Right kidney (tissue), 9 donors: ENCODE measurements at places on chromosomes 5 and 9.
A peak's percentile ranks its signal among the peaks of the same experiment; 100 is the strongest.

GRCh38 chr5:155259648-155260047 lies 246.1 kb downstream of the KIF4B start:
- DNase-seq, result no peak

- no peak for DNase-seq
Measured at GRCh38 chr9:134461426-134461982, 135.2 kb downstream of the RXRA start.

DNA sequence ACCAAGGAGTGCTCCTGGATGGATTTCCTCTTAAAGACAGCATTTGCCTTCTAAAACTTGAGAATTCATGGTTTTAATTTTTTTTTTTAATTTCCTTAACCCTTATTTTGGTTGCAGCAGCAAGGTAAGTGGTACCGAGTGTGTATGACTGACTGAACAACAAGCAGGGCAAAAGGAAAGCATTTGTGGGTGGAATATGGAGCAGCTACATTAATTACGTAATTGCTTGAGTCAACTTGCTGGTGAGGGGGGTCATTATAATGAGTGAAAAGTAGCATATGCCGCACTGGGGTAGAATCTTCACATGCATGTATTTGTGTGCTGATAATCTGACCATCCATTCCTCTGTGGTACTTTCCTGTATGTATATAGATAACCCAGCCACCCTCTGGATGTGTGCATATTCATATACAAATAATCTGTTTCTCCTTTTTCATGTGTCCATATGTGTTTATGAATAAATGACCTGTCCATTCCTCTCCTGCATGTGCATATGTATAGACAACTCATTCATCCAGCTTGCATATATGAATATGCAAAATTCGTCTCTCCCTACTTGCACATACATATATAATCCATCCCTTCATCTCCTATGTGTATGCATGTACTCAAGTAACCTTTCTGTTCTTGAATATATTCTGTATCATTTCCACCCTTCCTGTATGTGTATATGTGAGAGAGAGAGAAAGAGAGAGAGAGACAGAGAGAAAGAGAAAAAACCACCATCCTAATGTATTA lies 147.5 kb upstream of the RUSC2 start:
- DNase-seq, result no peak

DNA sequence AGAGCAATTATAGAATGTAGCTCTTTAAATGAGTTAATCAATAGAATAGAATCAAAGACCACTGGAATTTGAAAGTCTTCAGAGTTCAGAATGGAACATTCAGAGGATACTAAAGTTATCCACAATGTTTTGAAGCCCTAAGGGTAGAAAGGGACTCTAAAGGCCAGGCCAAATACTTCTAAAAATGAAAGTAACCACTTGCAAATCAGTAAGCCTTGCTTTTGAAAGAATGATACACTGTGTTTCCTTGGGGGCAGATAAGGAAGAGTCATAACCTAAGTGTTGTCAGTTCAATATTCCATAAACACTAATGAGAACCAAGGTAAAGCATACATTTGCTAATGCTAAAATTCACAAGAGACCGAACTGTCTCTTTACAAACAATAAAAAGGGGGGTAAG lies 813.5 kb downstream of the PTPRD start:
- no peak for DNase-seq

- no peak for DNase-seq
Measured at GRCh38 chr5:88109818-88110217, 158.8 kb downstream of the TMEM161B start.

- no peak for DNase-seq
Measured at GRCh38 chr9:92247981-92248380, 45.5 kb downstream of the IARS1 start.

GRCh38 chr9:93224591-93224990 lies 40.7 kb downstream of the WNK2 start:
- no peak for DNase-seq

DNA sequence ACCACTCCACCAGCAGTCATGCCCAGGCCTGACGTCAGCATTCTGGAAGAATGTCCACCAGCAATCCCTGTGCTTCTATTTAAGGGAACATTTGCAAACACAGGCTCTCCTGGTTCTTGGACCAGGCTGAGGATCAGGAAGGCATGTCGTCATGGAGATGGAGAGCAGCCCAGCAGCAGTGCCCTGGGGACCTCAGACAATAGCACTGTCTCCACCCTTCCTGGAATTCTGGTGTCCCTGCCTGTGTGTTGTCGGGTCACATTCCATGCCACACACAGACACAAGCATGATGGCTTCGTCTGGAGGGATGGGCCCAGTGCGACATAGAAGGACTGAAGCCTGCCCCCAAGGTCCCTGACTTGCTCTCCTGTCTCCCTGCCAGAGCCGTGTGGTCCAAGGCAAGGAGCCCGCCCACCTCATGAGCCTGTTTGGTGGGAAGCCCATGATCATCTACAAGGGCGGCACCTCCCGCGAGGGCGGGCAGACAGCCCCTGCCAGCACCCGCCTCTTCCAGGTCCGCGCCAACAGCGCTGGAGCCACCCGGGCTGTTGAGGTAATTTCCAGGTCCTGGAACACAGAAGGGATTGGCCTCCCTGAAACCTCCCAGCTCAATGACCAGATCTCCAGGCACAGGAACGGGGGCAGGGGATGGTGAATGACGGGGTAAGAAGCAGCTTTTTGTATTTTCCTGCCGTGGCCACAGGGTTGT lies 43.8 kb downstream of the STOM start:
- no peak for DNase-seq

- DNase-seq, result no peak
Measured at GRCh38 chr9:110731437-110732028, 62.9 kb downstream of the MUSK start.

DNA sequence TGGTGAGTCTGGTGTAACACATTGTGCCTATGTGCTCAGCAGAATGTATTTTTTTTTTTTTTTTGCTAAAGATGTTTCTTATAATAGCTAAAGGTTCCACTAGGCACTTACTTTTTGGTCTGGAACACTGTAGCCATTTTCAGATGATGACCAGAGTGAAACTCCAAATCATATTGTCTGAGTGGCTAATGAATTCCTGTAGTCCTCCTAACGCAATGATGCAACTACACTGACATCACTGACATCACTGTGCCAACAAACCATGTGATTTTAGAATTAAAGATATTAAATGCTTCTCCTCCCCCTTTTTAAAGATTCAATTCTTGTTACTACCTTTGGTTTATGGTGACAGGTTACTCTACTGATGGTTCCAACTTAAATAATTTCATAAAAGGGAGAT lies 28.8 kb downstream of the JAKMIP2 start:
- no peak for DNase-seq

GRCh38 chr9:27429436-27429835 lies 94.7 kb upstream of the IFNK start:
- no peak for DNase-seq

- DNase-seq, result no peak
Measured at GRCh38 chr5:83428126-83428525, 43.4 kb upstream of the VCAN start.

- no peak for DNase-seq
Measured at GRCh38 chr5:113162208-113162607, 185.6 kb downstream of the DCP2 start.

- no peak for DNase-seq
Measured at GRCh38 chr5:60856066-60856465, 12.0 kb upstream of the ELOVL7 start.

DNA sequence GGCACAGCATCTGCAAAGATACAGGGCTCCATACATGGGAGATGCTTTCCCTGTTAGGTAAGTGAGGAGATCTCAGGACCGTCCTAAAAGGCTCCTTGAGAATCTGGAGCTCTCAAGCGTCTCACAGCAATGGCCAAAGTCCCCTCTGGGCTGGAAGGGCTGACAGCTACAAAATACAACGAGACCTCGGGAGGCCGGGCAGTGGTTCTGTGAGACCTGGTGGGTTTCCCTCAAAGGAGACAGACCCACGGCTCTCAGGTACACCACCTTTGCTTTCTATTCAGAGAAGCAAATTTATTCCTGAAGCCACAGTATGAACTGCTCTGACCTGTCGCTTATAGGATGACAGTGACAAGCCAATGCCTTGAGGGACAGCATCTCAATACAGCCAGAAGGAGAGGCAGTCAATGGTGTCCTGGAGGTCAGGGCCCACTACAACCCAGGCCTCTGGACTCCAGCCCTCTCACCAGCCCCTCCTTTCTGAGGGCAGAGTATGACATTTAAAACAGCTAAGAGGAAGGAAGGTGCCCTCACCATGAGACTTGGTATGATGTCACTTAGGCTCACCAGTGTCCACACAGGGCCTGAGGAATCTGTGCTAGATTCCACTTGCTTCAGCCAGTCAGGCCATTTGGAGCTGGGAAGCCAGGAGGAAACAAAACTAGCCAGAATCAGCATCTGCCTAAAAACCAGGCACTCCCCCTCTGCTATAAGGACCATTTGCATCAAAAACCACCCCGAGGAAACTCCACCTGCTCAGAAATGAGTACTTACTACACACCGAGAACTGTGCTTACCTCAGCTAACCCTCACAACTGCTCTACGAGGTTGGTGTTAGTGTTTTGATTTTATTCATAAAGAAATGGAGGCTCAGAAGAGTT lies 86.5 kb upstream of the FSTL4 start:
- DNase-seq, result no peak

- no peak for DNase-seq
Measured at GRCh38 chr5:107293541-107294210, 377.1 kb downstream of the EFNA5 start.

DNA sequence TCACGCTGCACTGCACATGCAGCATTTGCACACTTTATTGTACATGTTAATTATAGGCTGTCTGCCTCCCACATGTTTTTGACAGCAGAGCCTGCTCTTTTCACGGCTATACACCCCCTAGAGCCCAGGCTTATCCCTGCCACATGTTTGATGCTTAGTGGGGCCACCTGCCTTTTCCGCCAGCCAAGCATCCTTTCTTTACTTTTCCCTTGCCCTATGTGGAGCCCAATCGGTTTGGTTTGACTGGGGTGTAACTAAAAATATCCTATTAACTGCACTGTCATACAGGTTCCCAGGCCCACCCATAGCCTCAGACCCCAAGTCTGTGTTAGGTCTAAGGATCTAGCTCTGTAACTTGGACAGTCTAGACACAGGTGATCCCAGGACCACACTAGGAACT lies 18.9 kb upstream of the S1PR3 start:
- no peak for DNase-seq

DNA sequence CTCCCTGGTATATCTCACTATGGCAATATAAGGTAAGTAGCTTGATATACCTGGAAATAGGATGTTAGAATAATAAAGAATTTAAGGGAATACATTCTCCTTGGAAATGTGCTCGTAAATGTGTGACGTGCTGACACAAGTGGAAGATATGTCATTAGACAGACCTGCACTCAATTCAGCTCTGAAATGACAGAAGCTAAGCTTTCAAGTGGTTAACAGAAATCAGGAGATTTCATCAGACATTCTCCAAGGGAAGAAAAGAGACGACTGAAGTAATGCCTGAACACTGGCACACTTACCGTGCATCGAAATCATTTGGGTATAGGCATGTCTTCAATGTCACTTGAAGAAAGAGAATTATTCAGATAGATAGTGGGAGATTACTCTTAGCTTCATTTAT lies 933.3 kb upstream of the CTNND2 start:
- DNase-seq, result no peak

DNA sequence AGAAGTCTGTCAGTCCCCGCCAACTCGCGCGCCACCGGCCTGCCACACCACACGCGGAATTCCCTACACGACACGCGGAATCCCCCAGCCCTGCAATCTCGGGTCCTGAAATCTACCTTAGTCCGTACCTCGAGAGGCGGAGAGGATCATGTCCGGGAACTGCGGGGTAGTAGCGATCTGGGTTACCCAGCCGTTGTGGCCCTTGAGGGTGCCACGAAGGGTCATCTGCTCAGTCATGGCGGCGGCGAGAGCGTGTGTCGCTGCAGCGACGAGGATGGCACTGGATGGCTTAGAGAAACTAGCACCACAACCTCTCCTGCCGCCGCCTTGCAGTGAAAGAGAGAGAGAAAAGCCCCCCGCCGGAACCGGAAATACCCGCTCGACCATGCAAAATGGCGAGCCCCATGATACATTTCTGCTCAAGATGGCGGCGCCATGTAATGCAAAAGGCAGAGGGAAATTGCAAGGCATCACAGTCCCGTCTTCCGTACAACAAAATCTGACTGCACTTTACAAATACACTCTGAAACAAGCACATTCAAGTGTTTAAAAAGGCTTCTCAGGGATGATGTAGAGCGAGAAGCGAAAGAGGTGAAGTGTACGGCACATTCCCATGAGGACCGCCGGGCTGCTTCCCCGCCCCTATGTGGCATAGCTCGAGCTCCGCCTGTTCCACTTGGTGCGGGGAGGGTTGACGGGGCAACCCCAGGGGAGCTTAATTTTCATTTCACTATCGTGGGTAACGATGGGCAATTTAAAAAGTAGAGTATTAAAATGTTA lies at the start of gene RACK1:
TSS of gene RACK1 (minus strand) at position 343 of the 780 bp plus-strand sequence. CDS start at position 237, 106 bp downstream.
- DNase-seq, result peak; percentile 99

- no peak for DNase-seq
Measured at GRCh38 chr5:87141544-87141943, 126.1 kb upstream of the RASA1 start.

GRCh38 chr5:77218263-77218662 lies 7.8 kb downstream of the PDE8B start:
- no peak for DNase-seq

DNA sequence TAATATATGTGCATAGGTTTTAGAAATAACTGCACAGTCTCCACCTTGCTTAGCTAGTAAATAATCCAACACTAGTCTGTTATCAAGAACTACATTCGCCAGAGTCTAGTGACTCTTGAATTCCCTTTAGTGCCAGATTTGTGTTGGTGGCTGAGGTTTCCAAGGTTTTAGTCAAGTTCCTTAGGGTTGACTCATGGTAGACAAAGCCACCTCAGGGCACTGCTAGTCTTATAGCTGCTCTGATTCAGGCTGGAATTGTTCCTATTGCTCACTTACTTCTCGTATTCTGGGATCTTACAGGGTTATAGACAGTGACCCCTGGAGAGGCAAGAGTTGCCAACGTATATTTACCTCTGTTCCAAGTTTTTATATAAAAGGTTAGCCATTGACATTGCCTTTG lies 1369.8 kb upstream of the CDH9 start:
- no peak for DNase-seq

GRCh38 chr5:160837749-160838593 lies 14.0 kb downstream of the ATP10B start:
- no peak for DNase-seq

- no peak for DNase-seq
Measured at GRCh38 chr5:143646961-143647360, 165.0 kb upstream of the HMHB1 start.

DNA sequence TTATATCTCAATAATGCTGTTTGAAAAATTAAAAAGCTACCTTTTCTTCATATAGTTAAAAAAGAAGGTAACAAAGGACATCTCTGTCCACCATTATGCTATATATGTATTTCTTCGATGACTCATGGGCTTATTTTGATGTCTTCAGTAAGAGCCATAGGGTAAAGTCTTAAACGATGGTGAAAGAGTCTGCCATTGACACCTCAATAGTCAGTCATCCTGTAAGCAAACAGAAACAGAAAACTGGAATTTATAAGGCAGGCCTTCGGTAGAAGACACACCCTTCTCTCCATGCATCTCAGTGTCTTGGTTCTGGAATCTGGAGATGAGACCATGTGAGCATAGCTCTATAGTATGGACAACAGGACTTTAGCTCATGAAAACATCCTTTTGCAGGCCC lies 87.0 kb upstream of the ZNF462 start:
- DNase-seq, result no peak
